Kidney (tissue), 22 donors: ENCODE measurements at places on chromosomes 5 and 9. TPM values are rescaled to one million over a fixed set of nuclear protein-coding genes. Genes with fewer than 3 reads are reported as not detected.

DNA sequence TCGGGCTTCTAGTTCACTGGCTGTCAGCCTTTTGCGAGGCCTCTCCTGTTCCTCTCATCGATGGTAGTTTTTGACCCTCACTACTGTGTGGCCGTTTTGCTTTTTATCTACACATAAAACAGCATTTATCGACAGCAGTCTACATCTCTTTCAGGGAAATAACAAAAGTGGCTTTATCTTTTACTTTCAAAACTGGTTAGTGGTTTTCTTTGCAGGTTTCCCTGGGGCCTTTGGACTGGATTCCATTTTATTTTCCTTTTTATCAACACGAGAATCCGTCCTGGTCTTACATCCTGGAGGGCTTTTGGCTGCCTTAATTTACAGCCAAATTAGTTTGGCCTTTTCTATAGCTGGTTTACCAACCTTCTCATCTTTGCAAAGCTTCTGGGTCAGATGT, 793 bp upstream of the PKD2L2 start:
- no peak for DNase-seq

Gene CD274
- 5.0 TPM for total RNA-seq

Gene CDKN2B-AS1
- total RNA-seq = 0.82 TPM

GRCh38 chr5:36239370-36240293, 2.1 kb downstream of the NADK2 start:
- peak; percentile 3 for DNase-seq

GRCh38 chr5:112061666-112062065, 304.7 kb upstream of the NREP start:
- no peak for DNase-seq

DNA sequence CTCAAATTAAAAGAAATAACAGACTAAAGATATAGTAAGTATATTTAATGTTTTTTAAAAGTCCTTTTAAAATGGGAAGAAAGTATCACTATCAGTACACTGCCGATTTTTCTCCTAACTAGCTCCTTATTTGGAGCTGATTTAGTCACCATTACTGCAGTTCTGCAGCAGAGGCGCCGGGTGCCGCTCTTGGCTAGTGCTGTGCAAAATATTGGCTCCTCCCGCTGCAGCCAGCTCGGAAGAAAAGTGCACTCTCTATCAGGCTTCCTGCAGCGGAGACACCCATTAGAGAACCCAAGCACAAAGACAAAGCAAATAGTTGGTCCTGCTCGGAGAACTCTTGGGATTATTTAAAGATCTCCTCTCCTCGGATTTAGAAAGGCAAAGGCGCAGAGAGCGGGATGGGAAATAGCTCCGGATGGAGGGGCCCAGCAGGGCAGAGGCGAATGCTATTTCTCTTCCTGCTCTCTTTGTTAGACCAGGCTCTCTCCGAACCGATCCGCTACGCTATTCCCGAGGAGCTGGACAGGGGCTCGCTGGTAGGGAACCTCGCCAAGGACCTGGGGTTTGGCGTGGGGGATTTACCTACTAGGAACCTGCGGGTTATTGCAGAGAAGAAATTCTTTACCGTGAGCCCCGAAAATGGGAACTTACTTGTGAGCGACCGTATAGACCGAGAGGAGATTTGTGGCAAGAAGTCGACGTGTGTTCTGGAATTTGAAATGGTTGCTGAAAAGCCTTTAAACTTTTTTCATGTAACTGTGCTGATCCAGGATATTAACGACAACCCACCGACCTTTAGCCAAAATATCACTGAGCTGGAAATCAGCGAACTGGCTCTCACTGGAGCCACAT, at the start of gene PCDHGB3:
Gene PCDHGB3, plus strand, starts transcription at position 249 of the 855 bp plus-strand sequence. Its CDS starts 153 bp downstream, at position 402.
- DNase-seq = no peak

DNA sequence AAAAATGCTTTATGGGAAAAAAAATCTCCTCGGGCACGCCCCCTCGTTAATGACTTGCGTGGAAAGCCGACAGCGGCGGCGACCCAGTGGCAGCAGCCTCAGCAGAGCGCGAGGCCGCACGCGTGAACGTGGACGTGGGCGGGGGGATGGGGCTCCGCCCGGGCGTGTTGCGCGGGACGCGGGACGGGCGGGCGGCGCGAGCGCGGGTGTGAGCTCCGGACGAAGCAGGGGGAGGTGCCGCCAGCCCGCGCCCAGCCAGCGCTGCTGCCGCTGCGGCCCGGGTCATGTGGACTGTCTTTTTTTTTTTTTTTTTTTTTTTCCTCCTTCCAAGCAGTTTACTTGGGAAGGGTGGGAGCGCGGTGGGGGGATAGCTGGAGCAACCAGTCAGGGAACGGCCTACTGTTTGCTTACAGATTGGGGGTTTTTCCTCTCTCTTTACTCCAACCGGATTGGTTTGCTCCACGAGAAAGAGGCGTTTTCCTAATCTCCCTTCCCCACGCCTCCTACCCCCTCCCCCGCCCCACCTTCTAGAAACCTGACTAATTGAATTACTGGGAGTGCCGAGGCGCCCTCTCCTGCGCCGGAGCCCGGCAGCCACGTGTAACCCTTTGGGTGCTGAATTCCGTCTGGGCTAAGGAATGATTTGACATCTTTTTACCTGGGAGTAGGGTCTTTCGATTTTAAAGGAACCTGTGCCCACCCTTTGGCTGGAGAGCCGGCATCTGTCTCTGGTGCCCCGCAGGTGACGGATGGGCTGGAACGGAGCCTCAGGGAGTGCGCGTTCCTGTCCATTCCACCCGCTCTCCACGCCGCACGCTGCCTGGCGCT, 1.7 kb upstream of the EFNA5 start:
- peak; percentile 97 for DNase-seq

GRCh38 chr5:126947146-126948010, 83.0 kb downstream of the MARCHF3 start:
- DNase-seq = no peak

- DNase-seq = no peak
Observed at GRCh38 chr5:169710675-169711074, 73.6 kb downstream of the DOCK2 start.

GRCh38 chr5:149423794-149424268, 44.7 kb upstream of the IL17B start:
- DNase-seq = no peak

- DNase-seq = no peak
Observed at GRCh38 chr5:423233-423565, 19.8 kb upstream of the EXOC3 start.

GRCh38 chr5:68139611-68140441, 75.7 kb upstream of the PIK3R1 start:
- no peak for DNase-seq

DNA sequence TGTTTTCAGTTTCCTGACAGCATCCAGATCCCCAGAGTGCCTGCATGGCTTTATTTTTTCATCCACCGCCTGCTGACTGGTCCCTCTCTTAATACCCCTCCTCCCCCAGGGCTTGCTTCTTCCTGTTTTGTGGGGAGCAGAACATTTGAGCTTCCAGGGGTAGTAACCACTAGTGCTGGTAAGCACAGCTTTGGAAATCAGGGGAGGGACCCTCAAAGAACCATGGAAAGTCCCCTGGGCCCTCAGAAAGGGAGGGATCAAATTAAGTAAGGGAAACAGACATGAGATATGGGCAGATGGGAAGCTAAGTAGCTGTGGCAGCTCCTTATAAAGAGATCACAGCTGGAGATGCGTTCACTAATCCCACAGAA, 26.8 kb downstream of the GRIA1 start:
- no peak for DNase-seq

DNA sequence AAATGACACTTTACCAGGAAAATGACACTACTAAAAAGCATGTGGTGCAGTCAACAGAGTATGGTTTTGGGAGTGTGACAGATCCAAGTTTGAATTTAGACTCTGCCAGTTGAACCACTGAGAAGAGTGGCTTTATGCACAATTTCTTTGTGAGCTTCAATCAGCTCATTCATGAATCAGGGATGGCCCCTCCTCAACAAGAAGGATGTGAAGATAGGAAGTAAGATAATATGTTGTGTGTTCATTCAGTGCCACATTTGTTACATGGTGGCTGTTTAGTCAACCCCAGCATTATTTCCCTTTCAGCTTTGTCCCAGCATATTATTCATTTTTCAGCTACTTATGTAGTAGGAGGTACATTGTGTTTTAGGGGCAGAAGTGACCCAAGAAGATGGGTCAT, 140.1 kb downstream of the TLE4 start:
- DNase-seq = no peak

DNA sequence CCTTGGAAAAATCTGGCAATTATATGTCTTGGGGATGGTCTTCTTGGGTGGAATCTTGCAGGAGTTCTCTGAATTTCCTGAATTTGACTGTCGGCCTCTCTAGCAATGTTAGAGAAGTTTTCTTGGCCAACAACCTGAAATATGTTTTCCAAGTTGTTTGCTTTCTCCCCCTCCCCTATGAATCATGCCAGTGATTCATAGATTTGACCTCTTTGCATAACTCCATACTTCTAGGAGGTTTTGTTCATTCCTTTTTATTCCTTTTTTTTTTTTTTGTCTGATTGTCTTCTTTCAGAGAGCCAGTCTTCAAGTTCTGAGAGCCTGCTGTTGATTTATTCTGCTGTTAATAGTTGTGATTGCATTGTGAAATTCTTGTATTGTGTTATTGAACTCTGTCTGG, 56.7 kb upstream of the SLC44A1 start:
- DNase-seq = no peak

GRCh38 chr5:92364986-92365550, 982.0 kb upstream of the ARRDC3 start:
- DNase-seq = no peak

DNA sequence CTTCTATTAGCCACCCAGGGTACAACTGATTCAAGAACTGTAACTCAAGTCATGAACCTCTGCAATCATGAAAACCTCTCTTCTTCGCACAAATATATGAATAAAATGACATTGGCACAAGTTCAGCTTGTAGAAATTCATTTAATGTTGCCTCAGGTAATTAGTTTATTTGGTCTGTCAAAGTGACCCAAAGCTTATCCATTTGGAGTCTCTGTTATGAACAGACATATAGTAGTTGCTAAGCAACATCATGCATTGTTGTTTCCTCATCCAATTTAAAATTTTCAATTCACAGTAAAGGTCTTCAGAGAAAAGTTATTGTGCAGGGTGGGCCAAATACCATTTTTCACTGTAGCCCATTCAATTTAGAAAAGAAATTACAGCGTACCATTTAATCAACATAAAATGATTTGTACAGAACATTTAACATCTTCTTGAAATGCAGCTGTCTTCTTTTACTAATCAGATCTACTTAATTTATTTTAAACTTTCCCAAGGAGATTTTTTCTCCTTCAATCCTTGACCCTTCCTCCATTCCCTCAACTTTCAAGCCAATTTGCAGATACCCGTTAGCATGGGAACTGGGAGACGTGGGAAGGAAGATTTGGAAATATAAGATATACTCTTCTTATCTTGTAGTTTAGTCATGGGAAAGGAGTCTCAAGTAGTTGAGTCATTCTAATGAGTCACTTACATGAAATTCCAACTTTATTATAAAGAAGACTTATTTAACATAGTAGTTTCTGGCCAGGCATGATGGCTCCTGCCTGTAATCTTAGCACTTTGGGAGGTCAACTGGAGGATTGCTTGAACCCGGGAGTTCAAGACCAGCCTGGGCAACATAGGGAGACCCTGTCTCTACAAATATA, 231.3 kb downstream of the ATPSCKMT start:
- DNase-seq = no peak

GRCh38 chr5:132103969-132104391, 30.4 kb downstream of the CSF2 start:
- no peak for DNase-seq

Gene GRAMD2B
- total RNA-seq = 38.5 TPM

GRCh38 chr5:138503487-138504270, 38.4 kb downstream of the EGR1 start:
- no peak for DNase-seq

- DNase-seq = no peak
Observed at GRCh38 chr5:112010475-112010874, 253.5 kb upstream of the NREP start.

- peak; percentile 82 for DNase-seq
Observed at GRCh38 chr5:178114325-178115135, 1.2 kb downstream of the N4BP3 start.

Gene CCL27
- not detected for total RNA-seq

GRCh38 chr5:133844836-133845235, 123.6 kb downstream of the C5orf15 start:
- DNase-seq = peak; percentile 26

Gene EXOSC2
- total RNA-seq = 26.4 TPM

DNA sequence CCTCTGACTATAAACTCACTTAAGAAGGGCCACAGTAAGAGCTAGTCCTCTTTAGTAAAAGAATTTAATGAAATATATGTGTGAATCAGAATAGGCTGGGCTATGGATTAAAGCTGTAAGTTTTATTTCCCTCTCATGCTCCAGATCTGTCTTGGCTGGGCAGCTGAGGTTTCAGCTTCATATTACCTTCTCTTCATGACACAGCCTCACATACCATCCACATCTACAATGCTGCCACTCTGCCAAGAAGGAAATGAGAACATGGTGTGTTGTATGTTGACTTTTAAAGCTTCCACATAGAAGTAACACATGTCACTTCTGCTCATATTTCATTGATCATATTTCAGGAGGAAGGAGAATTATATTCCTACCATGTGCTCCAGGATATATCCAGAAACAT, 776.0 kb upstream of the ACO1 start:
- no peak for DNase-seq

GRCh38 chr5:10746711-10747110, 14.3 kb downstream of the DAP start:
- no peak for DNase-seq

- DNase-seq = no peak
Observed at GRCh38 chr5:172782169-172783039, 11.4 kb upstream of the DUSP1 start.

Gene PIP5K1B
- total RNA-seq = 10.1 TPM

Gene FAM200C
- 4.8 TPM for total RNA-seq

DNA sequence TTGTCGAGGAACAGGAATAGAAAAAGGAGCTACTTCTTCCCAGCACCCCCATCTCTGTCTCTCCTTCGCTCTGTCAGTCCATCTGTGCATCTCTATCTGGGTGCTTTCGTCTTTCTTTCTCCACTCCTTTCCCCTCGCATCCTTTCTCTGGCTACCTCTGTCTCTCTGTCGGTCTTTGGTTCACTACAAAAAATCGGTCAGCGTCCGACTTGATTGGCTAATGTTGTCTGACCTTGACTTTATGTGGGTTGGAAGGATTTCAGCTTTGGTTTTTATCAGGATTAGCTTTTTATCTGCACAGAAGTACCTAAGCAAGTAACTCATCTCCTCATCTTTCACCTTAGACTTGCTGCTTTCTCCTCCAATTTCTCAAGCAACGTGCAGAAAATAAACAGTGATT, 575.2 kb upstream of the ZNF462 start:
- no peak for DNase-seq

- no peak for DNase-seq
Observed at GRCh38 chr9:9202276-9202675, 1402.7 kb upstream of the DMAC1 start.

Gene SPINK5
- 0.91 TPM for total RNA-seq

GRCh38 chr5:67206461-67206860, 9.9 kb upstream of the CD180 start:
- no peak for DNase-seq

Gene ZNF608
- total RNA-seq = 35.8 TPM

- DNase-seq = no peak
Observed at GRCh38 chr5:14146725-14147124, 3.6 kb downstream of the TRIO start.

- no peak for DNase-seq
Observed at GRCh38 chr5:82850393-82850792, 226.8 kb downstream of the TMEM167A start.

GRCh38 chr9:107161338-107161737, 121.7 kb upstream of the RAD23B start:
- DNase-seq = no peak
